ENCODE measurements at places on chromosomes 6 and 20.

DNA sequence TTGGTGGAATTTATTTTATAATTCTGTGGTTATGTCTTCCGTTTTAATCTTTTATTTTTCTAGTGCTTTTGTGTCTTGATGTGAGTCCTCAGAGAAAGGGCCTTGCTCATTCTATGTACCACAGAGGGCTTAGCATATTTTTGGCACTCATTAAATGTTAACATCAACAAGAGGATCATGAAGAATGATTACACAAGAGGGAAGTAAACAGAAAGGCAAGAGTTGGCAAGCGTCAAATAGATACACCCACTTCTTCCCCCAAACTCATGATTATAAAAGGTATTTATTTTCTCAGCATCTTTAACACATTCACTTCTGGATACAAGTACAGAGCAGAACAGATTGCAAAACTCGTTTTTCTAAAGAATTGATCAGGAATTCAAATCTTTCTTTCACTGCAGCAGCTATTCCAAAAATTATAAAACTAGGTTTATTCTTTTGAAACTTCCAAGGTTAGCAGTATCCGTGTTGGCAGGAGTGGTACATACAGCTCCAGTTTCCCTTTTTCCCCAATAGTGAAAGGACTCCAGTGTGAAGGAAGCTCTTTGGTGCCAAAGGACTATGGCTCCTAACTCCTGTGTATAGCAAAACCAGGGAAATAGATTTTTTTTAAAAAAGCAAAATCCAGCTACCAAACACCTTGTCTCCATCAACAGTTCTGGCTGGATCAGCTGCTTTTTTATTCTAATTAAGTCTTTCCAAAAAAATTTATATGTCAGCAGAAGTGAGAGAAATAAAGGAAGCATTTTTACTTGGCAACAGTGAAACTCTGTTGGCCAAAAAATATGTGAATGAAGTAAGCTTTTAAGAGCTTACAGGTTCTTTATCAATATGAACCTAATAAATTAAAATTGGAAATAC, 221.9 kb downstream of the ADGRG6 start:
- DNase-seq = no peak

DNA sequence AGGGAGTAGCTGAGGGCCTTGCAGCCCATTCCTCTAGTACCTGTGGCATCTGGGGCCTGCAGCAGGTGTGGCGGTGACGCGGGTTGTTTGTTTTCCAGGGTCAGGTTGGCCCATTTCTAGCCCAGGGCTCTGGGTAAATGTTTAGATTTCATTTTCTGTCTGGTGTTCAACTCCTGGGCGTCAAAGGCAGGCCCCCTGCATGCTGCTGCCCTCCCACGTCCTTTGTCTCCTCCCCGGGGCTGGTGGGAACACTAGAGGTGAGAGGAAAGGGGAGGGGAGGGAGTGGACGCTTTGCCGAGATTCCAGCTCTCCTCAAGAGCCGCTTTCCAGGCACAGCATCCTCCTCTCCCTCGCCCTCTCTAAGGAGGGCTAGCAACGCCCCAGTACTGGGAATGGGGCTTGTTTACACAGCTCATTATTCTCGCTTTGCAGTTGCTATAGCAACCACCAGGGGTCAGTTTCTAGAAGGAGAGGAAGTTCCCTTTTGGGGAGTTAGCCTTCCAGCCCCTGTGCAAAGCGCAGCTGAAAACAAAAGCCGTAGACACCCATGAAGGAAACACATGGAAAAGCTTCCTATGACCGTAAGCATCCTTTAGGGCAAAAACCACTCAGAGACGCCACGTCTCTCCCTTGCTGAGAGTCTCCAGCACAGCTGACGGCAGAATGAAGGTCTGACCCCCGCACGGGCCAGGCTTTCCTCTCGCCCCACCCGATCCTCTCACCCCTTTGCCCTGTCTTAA, 170.6 kb downstream of the LY86 start:
- DNase-seq = no peak

DNA sequence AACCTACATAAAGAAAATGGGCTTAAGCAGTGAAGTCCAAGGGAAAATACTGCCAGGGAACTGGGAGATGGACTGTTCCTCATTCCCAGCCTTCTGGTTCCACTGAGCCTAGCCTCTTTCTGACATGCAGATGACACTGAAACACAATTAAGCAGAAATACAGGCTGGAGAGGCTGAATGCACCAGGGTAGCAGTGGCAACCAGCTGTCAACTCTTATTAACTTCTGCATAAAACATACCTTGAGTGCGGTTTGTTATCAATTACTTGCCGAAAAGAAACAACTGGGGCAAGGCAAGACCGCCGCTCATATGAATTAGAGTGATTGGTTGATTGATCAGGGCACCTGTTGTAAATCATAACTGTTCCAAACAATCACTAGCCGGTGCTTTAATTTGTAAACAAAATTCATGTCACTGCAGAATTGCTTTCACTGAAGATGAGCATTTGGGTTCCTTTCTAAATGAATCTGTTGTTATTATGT, 16.3 kb downstream of the TFAP2B start:
- DNase-seq = no peak

GRCh38 chr6:150395388-150396009, 26.7 kb downstream of the IYD start:
- DNase-seq = peak; percentile 40

DNA sequence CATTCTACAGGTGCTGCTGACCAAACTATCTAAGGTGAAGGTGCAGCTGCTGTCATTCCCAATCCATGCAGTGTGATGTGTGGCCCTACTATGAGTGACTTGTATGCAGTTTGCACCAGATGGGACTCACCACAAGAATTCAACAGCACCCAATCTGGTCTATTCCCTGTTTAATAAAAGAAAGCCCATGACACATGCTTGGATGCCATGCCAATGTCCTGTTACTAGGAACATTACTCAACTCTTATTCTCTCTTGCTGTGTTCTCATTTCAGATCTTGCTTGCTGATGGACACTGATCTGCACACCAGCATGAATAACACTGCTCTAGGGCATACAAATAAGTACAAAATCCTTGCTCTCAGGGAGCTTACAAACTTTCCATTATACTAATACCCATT, 221.6 kb upstream of the CDYL start:
- DNase-seq = no peak

- no peak for DNase-seq
Observed at GRCh38 chr6:36202101-36202500, 5.6 kb downstream of the BRPF3 start.

- DNase-seq = no peak
Observed at GRCh38 chr6:33667072-33667471, 44.4 kb downstream of the UQCC2 start.

- DNase-seq = no peak
Observed at GRCh38 chr6:53240139-53240538, 91.5 kb upstream of the GCM1 start.

- no peak for DNase-seq
Observed at GRCh38 chr20:8756410-8756809, 312.5 kb upstream of the PLCB4 start.

DNA sequence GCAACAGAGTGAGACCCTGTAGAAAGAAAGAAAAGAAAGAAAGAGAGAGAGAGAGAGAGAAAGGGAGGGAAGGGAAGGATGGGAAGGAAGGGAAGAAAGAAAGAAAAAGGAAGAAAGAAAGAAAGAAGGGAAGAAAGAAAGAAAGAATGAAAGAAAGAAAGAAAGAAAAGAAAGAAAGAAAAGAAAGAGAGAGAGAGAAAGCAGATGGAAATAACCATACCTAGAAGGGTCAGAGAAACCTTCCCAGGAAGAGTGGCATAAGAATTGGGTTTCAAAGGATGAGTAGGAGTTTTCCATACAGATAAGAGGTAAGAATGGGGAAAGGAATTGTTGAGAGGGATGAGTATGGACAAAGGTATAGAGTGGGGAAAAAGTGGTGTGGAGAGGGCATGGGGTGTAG, 54.6 kb upstream of the SLC32A1 start:
- no peak for DNase-seq
